Left lung (tissue), 14 donors: ENCODE measurements at places on chromosomes 2 and 18.

DNA sequence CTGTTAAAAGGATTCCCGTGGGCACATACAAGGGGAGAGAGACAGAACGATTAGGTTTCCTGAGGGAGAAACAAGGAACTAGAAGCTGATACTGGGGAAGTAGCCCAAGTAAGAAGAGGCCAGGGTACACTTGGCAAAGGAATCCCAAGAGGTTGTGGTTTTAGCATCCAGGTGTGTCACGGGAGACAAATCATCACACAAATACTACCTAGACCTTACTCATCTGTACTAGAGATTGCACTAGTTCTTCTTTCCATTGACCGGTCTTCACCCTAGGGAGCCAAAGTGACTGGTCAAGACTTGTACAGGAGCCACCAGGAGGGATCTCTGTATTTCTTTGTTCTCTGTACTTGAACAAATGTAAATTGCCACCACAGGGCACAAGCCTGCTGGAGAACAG lies 14.2 kb upstream of the NR4A2 start:
- H3K27me3 ChIP-seq: no peaks in the 10 kb centered on the region
- no peaks in the 10 kb centered on the region for H3K36me3 ChIP-seq
- H3K4me1 ChIP-seq: peaks cover 6% of the 10 kb centered on the region
- no peak overlapping the region for H3K27ac ChIP-seq
- no peak for DNase-seq

DNA sequence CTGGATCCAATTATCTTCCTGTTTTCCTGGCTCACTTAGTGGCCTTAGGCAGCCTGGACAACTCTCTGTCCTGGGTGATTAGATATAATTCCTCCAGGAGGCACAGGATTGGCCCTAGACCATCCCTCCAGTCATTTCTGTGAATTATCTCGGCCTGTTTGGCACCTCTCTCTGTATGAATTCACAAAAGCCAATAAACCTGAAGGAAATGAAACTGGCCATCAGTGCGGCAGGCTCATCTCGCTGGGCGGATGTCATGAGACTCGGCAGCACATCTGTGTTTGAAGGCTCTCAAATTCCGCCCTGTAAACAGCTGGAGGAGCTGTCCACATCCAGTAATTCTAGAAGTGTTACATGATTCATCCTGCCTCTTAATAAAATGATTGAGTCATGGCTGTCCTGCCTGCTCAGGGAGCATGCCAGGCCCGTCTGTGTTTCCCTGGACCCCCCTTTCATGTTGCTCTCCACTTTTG lies 38.6 kb downstream of the ACOXL start:
- H3K36me3 ChIP-seq: no peaks in the 10 kb centered on the region
- no peak overlapping the region for H3K4me3 ChIP-seq
- no peaks in the 10 kb centered on the region for H3K27me3 ChIP-seq
- no peaks in the 10 kb centered on the region for H3K4me1 ChIP-seq
- H3K27ac ChIP-seq: no peak overlapping the region
- no peak for DNase-seq

- no peaks in the 10 kb centered on the region for H3K4me1 ChIP-seq
- H3K4me3 ChIP-seq: no peak overlapping the region
- no peaks in the 10 kb centered on the region for H3K27me3 ChIP-seq
- peak overlapping the region; percentile 15 for H3K27ac ChIP-seq
- H3K36me3 ChIP-seq: no peaks in the 10 kb centered on the region
Observed at GRCh38 chr2:128727914-128728313, 409.2 kb upstream of the HS6ST1 start.

DNA sequence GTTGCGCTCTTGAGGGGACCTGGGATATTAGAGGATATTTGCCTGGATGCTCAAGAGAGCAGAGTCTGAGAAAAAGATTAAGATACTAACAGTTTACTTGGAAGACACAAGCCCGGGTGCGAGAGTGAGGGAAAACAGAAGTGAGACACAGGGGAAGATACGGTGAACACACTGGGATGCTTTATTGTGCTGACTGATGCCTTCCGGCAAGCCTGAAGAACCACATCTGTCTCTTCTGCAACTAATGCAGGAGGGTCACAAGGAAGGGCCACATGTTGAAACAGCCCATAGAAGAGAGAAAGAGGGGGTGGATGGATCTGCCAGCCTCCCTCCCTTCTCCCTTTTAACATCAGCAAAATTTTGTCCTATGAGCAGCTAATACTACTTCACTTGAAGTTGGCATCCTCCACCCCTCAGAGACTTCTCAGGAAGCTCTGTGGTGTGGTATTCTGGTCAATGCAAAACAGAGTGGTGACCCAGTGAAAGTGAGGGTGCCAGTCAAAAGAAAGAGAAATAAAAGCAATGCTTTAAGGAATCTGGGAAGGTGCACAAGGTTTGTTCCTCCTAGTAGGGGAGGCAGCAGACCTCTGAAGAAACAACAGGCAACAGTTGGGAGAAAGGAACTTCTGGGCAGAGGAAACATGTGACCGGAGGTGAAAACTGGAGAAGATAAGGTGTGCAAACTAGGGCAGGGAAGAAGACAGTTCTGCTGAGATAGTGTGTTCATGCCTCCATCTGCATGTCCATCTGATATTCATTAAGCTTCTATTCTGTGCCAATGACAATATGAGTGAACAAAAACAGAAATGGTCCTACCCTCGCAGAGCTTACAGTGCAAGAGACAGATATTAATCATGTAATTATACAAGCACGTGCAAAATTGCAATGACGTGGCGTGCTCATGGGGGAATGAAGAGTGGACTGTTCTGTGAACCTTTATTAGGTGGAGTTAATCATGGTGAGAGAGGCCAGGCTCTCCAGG lies 107.1 kb downstream of the LYPD6B start:
- H3K27ac ChIP-seq: no peak overlapping the region
- H3K4me1 ChIP-seq: no peaks in the 10 kb centered on the region
- DNase-seq: no peak
- H3K36me3 ChIP-seq: no peaks in the 10 kb centered on the region
- no peak overlapping the region for H3K4me3 ChIP-seq

DNA sequence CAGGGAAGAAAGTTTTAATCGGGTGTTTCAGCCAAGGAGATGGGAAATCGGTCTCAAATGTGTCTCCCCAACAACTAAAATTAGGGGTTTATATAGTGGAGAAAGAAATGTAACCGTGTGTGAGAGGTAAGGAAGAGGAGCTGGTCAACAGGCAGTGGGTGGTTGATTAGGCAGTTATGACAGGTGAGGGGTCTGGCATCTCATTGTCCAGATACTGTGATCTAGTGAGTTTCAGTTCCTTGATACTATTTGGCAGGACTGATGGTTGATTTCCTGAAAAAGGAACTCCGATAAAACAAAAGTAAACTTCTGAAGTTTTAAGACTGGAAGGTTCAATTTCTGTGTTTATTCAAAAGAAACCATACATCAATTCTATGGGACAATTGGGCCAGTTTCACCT lies 197.9 kb downstream of the LPIN1 start:
- H3K27ac ChIP-seq: no peak overlapping the region
- H3K36me3 ChIP-seq: no peaks in the 10 kb centered on the region
- DNase-seq: no peak
- H3K27me3 ChIP-seq: no peaks in the 10 kb centered on the region
- H3K4me1 ChIP-seq: no peaks in the 10 kb centered on the region

DNA sequence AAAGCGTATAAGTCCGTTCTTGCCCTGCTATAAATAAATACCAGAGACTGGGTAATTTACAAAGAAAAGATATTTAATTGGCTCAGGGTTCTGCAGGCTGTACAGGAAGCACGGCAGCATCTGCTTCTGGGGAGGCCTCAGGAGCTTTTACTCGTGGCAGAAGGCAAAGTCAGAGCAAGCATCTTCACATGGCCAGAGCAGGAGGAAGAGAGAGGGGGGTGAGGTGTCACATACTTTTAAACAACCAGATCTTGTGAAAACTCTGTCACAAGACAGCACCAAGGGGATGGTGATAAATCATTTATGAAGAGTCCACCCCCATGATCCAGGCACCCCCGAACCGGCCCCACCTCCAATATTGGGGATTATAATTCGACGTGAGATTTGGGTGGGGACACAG lies 130.6 kb downstream of the LTBP1 start:
- no peak overlapping the region for H3K4me3 ChIP-seq
- no peaks in the 10 kb centered on the region for H3K4me1 ChIP-seq
- DNase-seq: no peak
- no peak overlapping the region for H3K27ac ChIP-seq
- H3K36me3 ChIP-seq: no peaks in the 10 kb centered on the region
- no peaks in the 10 kb centered on the region for H3K27me3 ChIP-seq

GRCh38 chr2:19050354-19050753 lies 308.1 kb downstream of the OSR1 start:
- no peak overlapping the region for H3K4me3 ChIP-seq
- H3K4me1 ChIP-seq: no peaks in the 10 kb centered on the region
- no peak overlapping the region for H3K27ac ChIP-seq
- H3K27me3 ChIP-seq: no peaks in the 10 kb centered on the region

GRCh38 chr2:216730871-216731270 lies 35.5 kb upstream of the IGFBP5 start:
- H3K27me3 ChIP-seq: no peaks in the 10 kb centered on the region
- no peak for DNase-seq
- H3K4me1 ChIP-seq: no peaks in the 10 kb centered on the region
- H3K27ac ChIP-seq: no peak overlapping the region

- no peak for DNase-seq
- H3K4me1 ChIP-seq: peaks cover 4% of the 10 kb centered on the region
- no peak overlapping the region for H3K27ac ChIP-seq
- no peak overlapping the region for H3K4me3 ChIP-seq
- no peaks in the 10 kb centered on the region for H3K36me3 ChIP-seq
- no peaks in the 10 kb centered on the region for H3K27me3 ChIP-seq
Observed at GRCh38 chr2:106108351-106108750, 85.8 kb downstream of the UXS1 start.

DNA sequence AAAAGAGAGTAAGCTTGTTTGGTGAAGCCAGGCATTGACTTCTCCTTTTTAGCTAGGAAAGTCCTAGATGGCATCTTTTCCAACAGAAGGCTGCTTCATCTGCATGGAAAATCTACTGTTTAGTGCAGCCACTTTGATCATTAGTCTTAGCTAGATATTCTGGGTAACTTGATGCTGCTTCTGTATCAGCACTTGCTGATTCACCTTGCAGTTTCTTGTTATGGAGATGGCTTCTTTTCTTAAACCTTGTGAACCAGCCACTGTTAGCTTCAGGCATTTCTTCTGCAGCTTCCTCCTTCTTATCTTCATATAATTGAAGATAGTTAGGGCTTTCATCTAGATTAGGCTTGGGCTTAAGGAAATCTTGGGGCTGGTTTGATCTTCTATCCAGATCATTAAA lies 639.7 kb downstream of the TDRD15 start:
- no peak overlapping the region for H3K27ac ChIP-seq
- no peaks in the 10 kb centered on the region for H3K4me1 ChIP-seq
- H3K4me3 ChIP-seq: no peak overlapping the region

DNA sequence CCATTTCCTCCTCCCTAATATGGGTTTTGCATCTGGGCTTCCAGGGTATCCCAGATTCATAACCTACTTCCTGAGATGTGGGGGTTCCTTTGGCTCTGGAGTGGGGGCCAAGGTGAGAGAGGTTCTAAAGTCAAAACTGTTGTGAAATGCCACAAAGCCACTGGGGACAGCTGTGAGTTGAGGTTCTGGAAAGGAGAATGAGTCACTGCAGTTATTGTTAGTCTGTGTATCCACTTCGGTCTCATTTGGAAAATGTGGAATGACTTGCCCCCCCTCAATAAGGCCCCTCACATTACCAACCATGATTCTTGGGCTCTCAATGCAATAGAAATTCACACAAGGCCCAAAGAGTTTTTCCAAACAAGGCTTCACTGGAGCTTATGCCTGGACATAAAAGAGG lies 51.1 kb upstream of the LGALSL start:
- no peak overlapping the region for H3K4me3 ChIP-seq
- no peaks in the 10 kb centered on the region for H3K36me3 ChIP-seq
- no peaks in the 10 kb centered on the region for H3K27me3 ChIP-seq
- H3K4me1 ChIP-seq: peaks cover 75% of the 10 kb centered on the region

DNA sequence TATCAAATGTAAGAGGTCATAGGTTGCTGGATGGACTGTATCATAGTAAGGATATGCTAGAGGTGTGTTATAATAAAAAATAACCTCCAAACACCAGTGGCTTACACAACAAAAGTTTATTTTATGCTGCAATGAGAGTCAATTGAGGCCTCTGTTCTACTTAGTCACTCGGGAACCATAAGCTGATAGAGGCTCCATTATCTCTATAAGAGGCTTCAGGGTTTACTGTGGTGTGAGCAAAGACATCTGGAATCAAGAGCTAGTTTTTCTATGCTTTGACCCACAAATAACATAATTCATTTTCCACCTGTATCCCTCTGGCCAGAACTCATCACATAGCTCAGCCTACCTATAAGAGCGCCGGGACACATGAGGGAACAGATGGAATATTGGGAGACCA lies 47.5 kb upstream of the NEMP2 start:
- H3K4me3 ChIP-seq: no peak overlapping the region
- no peaks in the 10 kb centered on the region for H3K36me3 ChIP-seq
- no peak overlapping the region for H3K27ac ChIP-seq
- DNase-seq: no peak
- peaks cover 15% of the 10 kb centered on the region for H3K4me1 ChIP-seq

DNA sequence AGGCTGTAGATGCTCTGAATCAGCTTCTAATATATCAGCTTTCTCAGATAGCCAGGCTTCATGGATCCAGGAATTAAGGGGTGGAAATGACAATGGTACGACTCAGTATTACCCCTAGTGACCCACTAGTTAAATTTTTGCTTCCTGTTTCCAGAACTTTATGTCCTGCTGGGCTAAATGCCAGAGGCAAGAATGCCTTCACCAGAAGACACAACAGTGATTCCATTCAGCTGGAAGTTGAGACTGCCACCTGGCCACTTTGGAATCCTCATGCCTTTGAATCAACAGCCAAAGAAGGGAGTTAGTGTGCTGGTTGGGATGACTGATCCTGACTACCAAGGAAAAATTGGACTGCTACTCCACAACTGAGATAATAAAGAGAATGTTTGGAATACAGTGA lies 239.1 kb downstream of the ASXL3 start:
- H3K4me1 ChIP-seq: no peaks in the 10 kb centered on the region
- no peak overlapping the region for H3K27ac ChIP-seq
- no peak for DNase-seq
- H3K4me3 ChIP-seq: no peak overlapping the region
- H3K36me3 ChIP-seq: no peaks in the 10 kb centered on the region

- peaks cover 33% of the 10 kb centered on the region for H3K4me1 ChIP-seq
- peak; percentile 80 for DNase-seq
- no peaks in the 10 kb centered on the region for H3K36me3 ChIP-seq
- no peaks in the 10 kb centered on the region for H3K27me3 ChIP-seq
- no peak overlapping the region for H3K4me3 ChIP-seq
- no peak overlapping the region for H3K27ac ChIP-seq
Observed at GRCh38 chr2:238141541-238142318, 3.3 kb downstream of the KLHL30 start.

- no peak overlapping the region for H3K27ac ChIP-seq
- peaks cover 75% of the 10 kb centered on the region for H3K36me3 ChIP-seq
- DNase-seq: no peak
- no peaks in the 10 kb centered on the region for H3K27me3 ChIP-seq
Observed at GRCh38 chr2:86068136-86068588, 37.5 kb downstream of the POLR1A start.

DNA sequence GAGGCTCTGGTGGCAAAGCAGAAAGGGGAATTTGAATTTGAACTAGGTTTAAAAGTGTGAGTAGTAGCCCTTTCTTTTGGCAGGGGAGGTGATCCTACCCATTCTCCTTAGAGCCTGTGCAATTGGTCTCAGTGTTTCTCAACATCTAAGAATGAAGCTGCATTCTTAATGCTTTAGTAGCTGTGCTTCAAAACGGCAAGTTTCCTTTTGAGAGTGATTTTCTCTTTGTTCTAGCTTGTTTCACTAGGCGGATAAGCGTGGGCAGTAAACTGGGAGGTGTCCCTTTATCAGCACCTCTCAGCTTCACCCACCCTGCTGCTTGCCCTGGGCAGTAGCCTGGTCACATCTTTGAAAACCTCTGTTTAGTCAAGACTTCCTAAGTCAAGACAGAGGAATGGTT lies 6.7 kb downstream of the CRIM1 start:
- no peaks in the 10 kb centered on the region for H3K4me1 ChIP-seq
- H3K27ac ChIP-seq: peak overlapping the region; percentile 35
- no peak for DNase-seq
- H3K4me3 ChIP-seq: no peak overlapping the region
- H3K36me3 ChIP-seq: no peaks in the 10 kb centered on the region
